ENCODE measurements at places on chromosomes 4 and X.
A peak's percentile ranks its signal among the peaks of the same experiment; 100 is the strongest.

DNA sequence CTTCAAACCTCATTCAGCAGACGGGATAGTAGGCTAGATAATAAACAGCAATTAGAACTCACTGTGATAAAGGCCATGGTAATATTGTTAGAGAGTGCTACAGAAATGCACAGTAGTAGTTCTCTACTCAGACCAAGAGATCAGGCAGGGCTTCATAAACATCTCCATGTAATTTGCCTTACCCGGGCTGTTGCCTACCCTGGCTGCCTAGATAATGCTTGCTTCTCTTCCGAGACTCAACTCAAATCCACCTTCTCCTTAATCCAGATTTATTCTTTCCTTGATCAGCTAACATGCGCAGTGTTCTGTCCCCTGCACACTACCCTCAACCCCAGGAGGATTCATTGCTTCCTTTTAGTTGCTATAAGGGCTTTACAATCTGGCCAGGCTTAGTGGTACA, 21.8 kb downstream of the ANK2 start:
- DNase-seq, result no peak

DNA sequence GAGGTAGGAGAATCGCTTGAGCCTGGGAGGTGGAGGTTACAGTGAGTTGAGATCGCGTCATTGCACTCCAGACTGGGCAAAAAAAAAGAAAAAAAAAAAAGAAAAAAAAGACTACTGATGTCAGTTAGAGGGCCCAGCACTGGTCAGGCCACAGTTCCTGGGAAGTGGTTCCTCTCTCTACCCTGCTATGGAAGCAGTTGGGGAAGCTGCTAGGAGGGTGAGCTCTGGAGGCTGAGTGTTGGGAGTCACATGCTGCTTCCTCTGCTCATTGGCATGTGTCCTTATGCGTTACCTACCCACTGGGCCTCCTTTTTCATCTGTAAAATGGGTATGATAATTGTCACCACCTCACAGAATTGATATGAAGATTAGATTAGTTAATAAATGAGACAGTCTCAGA, 50.7 kb downstream of the SEPSECS start:
- no peak for DNase-seq

GRCh38 chr4:72567821-72568675, 973 bp downstream of the ADAMTS3 start:
- DNase-seq, result peak; percentile 93

DNA sequence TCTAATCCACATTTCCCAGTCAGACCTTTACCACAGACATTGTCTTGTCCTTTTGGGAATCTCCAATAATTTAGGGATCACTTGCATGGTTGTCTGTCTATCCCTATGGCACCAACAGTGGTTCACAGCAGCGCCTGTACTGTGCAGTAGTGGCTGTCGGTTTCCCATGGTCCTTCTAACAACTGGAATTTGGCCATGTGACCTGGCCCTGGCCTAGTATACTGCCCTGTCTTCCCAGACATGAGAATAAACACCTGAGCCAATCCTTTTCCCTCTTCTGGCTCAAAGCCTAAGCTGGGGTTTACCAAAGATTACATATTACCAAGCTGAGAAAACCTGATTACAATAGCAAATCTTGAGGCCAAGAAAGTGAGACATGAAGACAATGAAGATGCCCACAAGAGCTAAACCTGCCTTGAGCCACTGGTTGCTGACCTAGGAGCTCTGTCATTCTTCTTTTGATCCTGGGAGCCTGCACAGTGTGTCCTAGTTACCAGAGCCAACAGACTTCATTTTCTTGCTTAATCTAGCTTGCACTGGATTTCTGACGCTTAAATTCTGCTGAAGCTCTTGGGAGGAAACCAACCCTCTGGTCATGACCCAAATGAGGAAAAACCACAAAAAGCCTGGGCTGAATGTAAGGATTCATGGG, 92.1 kb downstream of the SCD5 start:
- no peak for DNase-seq

DNA sequence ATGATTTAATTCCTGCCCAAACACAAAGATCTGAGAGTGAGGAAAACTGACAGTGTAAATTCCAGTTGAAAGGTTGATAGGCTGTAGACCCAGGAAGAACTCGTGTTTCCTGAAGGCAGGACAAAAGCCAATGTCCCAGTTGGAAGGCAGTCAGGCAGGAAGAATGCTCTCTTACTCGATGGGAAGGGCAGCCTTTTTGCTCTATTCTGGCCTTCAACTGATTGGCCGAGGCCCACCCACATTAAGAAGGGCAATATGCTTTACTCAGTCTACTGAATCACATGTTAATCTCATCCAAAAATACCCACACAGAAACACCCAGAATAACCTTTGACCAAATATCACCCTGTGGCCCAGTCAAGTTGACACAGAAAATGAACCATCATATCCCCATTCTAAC, 45.3 kb upstream of the SOD3 start:
- DNase-seq, result no peak

DNA sequence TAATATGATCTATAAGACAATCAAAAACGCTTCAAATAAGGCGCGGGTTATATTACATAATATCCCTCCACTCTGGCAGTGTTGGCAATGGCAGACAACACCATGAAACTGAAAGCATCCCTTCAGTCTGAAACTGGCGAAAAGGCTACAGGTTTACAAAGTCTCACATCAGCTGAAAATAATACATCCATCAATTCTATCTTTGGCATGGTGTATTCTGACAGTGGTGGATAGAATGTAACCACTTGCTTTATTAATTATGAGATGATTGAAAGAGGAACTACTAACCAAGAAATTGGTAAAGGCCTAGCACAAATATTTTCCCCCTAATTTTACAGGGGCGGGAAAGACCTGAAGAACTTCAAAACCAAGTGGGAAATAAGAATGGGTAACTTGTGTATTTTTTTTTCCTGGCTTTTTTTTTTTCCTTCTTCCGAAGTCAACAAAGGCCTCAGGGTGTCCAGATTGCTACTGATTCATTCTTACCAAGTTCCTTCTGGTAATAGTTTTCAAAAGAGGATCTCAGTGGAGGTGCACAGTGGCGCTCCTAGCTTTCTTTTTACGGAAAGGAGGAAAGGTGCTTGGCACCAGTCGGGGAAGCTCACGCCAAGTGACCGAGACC, 728 bp downstream of the UBA6 start:
- no peak for DNase-seq

GRCh38 chrX:8960957-8961468, 72.9 kb downstream of the FAM9B start:
- DNase-seq, result no peak

- no peak for DNase-seq
Measured at GRCh38 chr4:65071564-65071963, 598.7 kb downstream of the EPHA5 start.

DNA sequence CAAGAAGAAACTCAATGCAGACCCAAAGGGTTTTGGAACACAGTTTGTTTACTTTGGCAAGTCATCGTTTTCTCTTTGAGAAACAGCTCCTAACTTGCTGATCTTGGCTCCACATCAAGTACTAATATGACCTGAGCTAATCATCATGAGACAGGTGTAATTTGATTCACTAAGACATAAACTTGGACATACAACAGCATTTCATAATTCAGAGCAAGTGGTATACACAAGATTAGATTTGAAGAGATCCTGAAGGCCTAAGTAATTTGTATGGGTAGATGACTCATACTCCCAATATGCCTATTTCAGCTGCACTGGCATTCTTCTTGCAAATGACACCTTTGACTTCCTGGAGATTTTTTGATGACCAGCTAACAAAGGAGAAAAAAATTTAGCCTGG, 1521.7 kb downstream of the RPA4 start:
- DNase-seq, result no peak

GRCh38 chr4:38290366-38290765, 330.2 kb downstream of the PTTG2 start:
- DNase-seq, result no peak

DNA sequence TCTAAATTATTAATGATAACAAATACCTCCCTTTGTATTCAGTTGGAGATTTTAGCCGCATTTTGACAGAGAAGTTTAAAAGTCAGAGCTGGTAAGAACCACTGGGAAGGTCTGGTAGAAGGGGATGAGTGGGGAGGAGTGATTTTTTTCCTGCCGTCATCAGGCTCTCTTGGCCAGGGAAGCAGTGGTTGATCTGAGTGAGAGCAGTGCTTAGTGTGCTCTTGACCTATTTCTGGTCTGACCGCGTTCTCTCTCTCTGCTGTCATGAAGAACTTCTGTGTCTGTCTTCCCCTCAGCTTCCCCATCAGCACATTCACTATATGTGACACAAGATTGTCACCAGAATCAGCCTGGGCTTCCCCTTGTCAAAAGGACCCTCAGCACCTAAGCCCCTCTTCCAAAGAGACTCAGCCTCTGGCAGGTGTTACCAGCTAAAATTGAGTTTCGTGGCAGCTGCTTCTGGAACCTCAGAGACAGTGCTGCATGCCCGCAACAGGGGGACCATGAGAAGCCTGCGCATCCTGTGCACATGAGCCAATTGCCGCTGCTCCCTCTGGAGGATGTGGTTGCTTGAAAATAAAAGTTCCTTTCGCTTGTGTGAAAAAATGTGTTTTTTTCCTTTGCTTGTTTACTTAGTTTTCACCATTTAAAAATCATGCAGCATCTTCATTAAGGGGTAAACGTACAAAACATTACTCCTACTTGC, 268.9 kb downstream of the C4orf33 start:
- DNase-seq, result no peak

DNA sequence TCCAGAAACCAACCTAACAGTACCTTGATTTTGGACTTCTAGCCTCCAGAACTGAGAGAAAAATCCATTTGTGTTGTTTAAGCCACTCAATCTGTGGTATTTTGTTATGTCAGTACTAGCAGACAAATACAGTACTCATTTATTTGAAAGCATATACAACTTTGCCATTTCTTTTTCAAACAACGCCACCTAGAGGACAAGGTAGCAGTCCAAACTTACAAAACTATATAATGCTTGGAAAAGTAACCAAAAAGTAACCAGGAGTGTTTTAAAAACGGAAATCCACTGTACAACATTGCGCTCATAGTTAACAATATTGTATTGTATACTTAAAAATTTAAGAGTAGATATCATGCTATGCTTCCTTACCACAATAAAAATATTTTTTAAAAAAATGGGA, 37.0 kb upstream of the FGF13 start:
- DNase-seq, result no peak

DNA sequence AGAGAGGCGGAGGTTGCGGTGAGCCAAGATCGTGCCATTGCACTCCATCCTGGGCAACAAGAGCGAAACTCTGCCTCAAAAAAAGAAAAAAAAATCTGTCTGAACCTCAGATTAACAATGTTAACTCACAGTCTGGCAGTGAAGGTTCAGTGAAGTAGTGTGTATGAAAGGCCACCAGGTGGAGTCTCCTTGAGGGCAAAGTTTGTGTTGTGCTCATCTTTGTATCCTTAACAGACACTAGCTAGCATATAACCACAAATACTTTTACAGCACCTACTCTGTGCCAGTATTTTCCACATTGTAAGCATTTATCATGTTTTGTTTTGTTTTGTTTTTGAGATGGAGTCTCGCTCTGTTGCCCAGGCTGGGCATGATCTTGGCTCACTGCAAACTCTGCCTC, 46.0 kb upstream of the MGST2 start:
- no peak for DNase-seq

GRCh38 chr4:56976283-56976836, 1.0 kb downstream of the NOA1 start:
- DNase-seq, result peak; percentile 3

GRCh38 chrX:40524423-40524822, 56.3 kb upstream of the ATP6AP2 start:
- DNase-seq, result no peak

DNA sequence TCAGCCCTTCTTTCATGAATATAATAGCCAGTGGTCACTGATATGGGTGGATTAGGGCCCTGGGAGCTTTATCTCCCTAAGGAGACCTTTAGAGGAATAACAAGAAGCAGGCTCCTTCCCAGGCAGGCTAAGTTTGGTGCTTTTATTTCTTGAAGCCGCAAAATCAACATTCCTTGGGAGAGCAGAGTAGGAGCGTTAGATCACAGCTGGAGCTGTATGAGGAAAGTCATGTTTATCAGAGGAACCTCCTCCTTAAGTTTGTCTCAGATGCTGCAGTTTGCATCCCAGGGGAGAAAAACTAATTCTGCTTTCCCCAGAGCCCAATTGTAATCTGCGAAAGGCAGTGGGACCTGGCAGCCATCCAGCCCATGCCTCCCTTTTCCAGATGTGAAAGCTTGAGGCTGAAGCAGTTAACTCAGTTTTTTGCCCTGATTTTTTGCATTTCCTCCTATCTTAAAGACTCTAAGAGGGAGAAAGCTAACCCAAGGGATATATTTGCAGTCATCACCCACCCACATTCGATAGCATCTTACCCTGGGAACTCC, 186.0 kb upstream of the FRMPD4 start:
- no peak for DNase-seq

- no peak for DNase-seq
Measured at GRCh38 chrX:105552395-105552794, 269.9 kb upstream of the NRK start.

DNA sequence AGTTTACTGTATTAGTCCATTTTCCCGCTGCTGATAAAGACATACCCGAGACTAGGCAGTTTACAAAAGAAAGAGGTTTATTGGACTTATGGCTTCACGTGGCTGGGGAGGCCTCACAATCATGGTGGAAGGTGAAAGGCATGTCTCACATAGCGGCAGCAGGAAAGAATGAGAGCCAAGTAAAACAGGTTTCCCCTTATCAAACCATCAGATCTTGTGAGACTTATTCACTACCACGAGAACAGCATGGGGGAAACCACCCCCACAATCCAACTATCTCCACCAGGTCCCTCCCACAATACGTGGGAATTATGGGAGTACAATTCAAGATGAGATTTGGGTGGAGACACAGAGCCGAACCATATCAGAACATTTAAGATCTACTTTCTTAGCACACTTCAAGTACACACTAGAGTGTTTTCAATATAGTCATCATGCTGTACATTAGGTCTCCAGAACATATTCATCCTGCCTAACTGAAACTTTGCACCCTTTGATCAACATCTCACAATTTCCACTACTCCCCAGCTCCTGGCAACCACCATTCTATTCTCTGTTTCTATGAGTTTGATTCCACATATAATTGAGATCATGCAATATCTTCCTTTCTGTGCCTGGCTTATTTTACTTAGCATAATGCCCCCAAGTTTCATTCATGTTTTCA, 341.0 kb downstream of the ARHGAP24 start:
- no peak for DNase-seq

GRCh38 chrX:130831347-130831722, 71.7 kb downstream of the ENOX2 start:
- DNase-seq, result no peak

DNA sequence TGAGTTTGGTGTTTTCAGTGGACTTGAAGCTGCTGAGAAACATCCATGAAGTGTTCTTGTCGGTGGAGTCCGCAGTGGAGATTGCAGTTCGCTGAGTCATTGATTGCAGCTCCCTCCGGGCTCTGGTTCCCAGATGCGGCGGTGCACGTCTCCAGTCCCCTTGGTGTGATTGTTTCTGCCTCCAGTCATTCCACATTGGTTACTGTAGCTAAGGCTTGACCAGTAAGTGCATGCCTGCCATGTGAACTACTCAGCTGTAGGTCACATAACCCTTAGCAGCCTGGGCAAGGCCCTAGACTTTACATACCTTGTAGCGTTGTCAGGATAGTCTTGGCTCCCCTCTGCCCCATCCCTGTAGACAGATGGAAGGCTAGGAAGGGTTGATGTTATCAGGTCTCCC, 53.8 kb upstream of the CLCN4 start:
- DNase-seq, result no peak
